ENCODE measurements at places on chromosomes 7 and 10. TPM values are rescaled to one million over a fixed set of nuclear protein-coding genes. Genes with fewer than 3 reads are reported as not detected.
A peak's percentile ranks its signal among the peaks of the same experiment; 100 is the strongest.

PRKAG2 gene
- total RNA-seq = 28.3 TPM

DNA sequence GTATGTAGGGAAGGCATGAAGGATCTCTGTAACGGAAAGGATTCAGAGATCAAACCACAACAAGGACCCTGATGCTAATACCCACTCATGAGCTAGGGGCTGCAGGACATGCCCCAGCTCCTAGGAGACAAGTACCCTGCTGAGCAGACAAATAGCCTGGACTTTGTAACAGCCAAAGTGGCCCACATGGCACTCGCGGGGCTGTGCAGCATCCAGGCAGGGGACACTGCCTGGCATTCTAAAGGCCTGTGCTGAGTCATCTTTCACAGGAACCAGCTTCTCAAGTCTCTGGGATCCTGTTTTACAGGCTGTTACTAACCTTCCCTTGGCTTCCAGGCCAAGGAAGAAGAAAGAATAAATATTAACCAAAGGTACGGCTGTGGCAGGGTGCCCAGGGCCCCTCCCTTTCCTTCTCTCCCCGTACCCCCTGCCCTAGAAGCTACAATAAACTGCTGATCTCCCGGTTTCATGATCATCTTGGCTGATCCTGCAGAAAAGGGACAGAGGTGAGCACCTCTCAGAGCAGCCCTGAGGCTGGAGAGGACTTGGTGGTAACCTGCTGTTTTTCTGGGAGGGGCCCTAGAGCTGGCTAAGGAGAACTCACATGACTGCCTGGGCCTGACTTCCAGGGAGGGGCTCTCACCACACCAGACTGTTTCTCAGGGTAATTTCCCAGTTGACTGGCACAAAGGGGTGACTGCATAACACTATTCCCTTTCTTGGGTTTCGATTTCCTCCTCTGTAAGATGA is 4.2 kb upstream of the RPEL1 start:
- DNase-seq = no peak

PLPP4 gene
- total RNA-seq = not detected

PCDH15 gene
- not detected for total RNA-seq

DNA sequence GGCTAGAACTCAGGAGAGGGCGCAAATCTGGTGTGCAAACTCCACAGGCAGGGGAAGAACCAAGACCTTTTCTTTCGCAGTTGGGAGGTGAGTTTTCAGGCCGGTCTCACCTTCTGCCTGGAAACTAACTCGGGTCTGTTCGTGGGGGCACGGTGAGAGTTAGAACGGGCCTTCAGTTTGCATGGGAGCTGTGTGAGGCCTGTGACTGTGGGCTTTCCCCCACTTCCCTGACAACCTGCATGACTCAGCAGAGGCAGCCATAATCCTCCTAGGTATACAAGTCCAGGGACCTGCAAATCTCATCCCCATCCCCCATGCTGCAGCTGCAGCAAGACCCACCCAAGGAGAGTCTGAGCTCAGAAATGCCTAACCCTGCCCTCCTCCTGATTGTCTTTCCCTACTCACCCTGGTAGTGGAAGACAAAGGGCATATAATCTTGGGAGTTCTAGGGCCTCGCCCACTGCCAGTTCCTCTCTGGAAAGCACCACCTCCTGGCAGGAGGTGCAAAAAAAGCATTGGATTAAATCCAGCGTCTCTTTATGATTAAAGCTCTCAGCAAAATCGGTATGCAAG is 194.9 kb upstream of the ETV1 start:
- DNase-seq = no peak

DNA sequence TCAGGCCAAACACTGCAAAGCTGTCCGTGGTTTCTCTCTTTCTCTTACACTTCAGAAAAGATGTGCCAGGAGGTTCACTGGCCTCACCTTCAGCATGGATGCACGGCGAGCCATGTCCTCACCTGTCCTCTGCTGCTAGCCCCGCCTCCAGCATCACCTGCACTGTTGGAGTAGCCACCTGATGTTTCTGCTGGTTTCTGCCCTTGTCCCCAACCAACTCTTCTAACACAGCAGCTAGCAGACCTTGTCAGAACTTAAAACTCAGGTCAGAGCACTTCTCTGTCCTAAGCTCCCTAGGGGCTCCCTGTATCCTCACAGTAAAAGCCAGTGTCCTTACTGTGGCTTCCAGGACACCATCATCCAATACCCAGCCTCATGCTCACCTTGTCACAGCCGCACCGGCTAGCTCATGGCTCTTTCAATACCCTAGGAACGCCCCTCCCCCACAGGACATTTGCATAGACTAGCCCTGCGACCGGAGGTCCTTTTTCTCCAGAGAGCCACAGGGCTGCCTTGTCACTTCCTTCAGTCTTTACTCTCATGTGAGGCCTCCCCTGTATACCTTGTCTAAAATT is 15.2 kb downstream of the PALD1 start:
- peak; percentile 68 for DNase-seq

DNA sequence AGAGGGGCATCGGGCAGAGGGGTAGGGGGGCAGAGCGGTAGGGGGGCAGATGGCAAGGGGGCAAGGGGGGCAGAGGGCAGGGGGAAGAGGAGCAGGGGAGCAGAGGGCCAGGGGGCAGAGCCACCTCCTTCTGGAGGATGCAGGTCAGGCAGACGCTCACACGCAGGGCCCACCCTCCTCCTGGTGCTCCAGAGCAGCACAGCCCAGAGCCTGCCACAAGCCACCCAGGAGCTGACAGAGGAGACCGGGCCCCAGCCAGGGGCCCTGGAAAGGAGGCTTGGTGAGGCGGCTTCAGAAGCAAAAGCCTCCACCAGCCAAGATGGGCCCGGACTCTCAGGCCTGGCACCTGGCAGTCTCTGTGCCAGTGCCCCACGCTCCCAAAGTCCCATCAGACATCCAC is 13.1 kb downstream of the MAD1L1 start:
- DNase-seq = no peak

DNA sequence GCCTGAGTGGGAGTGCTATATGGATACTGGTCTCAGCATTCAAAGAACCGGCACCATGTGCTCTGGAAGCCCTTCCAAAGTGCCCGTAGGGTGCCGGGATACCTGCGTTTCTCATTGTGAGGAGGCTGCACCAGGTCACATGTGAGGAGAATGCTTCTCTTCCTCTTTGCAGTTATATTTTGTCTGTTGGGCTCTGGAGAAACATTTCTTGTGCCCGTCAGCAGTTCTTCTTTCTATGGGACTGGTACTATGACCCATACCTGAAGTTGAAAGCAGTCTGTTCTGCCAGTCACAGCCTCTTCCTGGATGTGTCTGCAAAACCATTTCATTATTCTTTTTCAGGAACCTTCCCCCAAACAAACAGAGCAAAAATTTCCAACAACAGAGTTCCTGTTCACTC is 465.0 kb downstream of the SUGCT start:
- no peak for DNase-seq

GRCh38 chr7:19104811-19105210 is 12.6 kb downstream of the TWIST1 start:
- no peak for DNase-seq

ODAD2 gene
- total RNA-seq = not detected

DNA sequence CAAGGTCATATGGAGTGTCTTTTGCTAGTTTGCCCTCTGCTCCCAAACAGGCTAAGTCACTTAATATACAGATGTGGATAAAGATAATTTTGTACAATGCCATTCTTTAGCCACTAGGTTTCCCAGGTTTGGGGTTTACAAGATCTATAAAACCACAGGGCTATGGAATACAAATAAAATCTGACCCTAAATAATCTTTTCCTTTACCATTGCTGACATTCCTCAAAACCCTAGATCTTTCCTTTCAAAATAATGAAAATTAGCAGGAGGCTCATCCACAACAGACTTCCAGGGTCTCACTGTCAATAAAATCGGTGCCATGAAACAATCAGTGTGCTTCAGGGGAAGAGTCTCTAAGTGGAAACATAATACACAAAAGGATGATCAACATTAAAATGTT is 148.4 kb downstream of the CPEB3 start:
- no peak for DNase-seq

- DNase-seq = no peak
Observed at GRCh38 chr10:121459622-121460453, 138.4 kb downstream of the FGFR2 start.

AOC1 gene
- not detected for total RNA-seq

GRCh38 chr7:103447073-103447960 is 1.3 kb upstream of the SLC26A5 start:
- DNase-seq = peak; percentile 53

- no peak for DNase-seq
Observed at GRCh38 chr10:61898435-61898778, 3.1 kb upstream of the ARID5B start.

- DNase-seq = no peak
Observed at GRCh38 chr10:11725912-11726311, 16.3 kb upstream of the ECHDC3 start.

GRCh38 chr7:151683615-151684407 is 164.1 kb upstream of the RHEB start:
- DNase-seq = no peak

- DNase-seq = peak; percentile 31
Observed at GRCh38 chr10:78045237-78045636, 11.6 kb downstream of the RPS24 start.

- no peak for DNase-seq
Observed at GRCh38 chr7:131720703-131721102, 164.3 kb upstream of the PODXL start.

ABCB4 gene
- total RNA-seq = not detected

GRCh38 chr10:132164761-132165278 is 21.9 kb upstream of the DPYSL4 start:
- DNase-seq = no peak

- no peak for DNase-seq
Observed at GRCh38 chr10:34786464-34786863, 28.6 kb downstream of the PARD3 start.

- no peak for DNase-seq
Observed at GRCh38 chr10:70090013-70090412, 37.4 kb downstream of the MACROH2A2 start.

Measured in activated CD8-positive, alpha-beta T cell treated with anti-CD3 and anti-CD28 coated beads, Interleukin-2, amount 10 ng/mL, durations not matched to agents 7 days and 5 days (primary cell).